ENCODE measurements at places on chromosomes 12 and 14.

- DNase-seq = no peak
Observed at GRCh38 chr12:108449478-108449877, 65.6 kb upstream of the FICD start.

GRCh38 chr14:52325126-52325525 is 11.0 kb downstream of the PTGER2 start:
- no peak for DNase-seq

- no peak for DNase-seq
Observed at GRCh38 chr12:120858306-120859088, 45.7 kb downstream of the SPPL3 start.

DNA sequence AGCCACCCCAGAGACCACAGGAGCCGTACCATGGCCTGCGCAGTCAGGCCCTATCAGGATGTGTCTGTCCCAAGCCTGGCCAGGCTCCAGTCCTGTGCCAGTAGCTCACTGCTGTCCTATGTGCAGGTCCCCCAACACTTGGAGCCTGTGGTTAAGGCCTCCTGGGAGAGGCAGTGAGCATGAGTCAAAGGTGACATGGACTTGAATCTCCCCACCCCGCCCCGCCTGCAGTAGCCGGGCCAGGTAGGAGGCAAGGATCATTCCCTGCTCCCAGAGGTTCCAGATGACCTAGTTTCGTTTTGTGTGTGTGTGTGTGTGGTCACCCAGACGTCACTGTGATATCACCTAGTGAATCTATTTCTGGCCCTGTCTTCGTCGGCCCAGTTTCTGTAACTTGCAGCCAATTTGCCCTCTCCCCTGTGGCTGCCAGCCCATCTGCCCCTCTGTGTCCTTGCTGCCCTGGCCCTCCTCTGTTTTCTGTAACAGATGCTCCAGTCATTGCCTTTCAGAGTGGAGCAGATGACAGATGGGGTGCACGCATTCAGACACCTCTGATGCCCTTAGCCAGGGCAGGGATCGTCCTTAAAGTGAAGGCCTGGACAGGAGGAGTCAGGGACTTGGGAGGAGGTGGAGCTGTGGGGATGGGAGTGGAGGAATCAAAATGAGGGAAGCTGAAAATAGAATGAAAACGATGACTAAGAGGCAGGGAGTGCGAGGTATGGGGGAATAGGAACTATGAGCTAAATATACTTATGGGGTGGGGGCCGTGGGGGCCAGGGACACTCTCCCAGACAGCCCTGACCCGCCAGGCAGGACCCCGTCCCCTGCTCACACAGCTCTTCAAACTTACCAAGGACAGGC is 37.4 kb downstream of the SLC6A12 start:
- no peak for DNase-seq

DNA sequence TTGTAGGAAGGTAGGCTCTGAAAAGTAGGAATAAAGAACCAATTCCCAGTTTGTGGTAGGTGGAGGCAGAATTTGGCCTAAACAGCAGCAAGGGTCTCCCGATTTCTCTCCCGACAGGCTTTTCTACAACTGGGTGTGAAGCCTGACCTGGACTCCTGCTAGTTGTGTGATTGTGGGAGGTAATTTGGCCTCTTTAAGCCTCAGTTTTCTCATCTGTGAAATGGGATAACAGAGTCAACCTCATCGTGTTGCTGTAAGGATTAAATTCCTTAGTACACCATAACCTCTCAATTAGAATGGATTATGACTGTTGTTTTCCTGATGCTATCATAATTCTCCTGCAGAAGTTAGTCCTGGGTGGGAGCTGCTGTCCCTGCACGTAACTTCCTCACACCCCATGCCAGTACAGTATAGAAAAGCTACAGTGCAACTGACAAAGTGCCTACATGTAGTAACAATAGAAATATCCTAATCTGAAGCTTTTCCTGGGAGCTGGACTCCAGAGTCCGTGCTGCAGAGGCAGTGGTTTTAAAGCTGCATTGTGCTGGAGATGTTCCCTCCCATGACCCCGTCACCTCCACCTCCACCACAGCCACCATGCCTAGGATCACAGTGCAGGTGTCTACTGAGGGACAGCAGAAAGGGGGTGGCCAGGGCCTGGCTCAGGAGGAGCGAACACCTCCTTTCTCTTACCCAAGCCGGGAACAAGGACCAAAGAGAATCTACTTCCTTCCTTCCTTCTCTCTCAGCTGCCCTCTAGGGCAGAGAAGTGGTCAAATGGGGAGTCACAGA is 76.5 kb downstream of the FBXL14 start:
- no peak for DNase-seq

- no peak for DNase-seq
Observed at GRCh38 chr14:32329146-32329545, at the start of gene AKAP6. AKAP6 (plus strand) TSS chr14:32329298; CDS start chr14:32433494, 104,196 bp downstream.

GRCh38 chr12:19527866-19528265 is 88.6 kb downstream of the AEBP2 start:
- no peak for DNase-seq

GRCh38 chr12:80766210-80766609 is 49.5 kb downstream of the MYF5 start:
- DNase-seq = no peak

- no peak for DNase-seq
Observed at GRCh38 chr12:66901138-66901932, 222.5 kb upstream of the GRIP1 start.
